ENCODE measurements at places on chromosomes 4 and X.

DNA sequence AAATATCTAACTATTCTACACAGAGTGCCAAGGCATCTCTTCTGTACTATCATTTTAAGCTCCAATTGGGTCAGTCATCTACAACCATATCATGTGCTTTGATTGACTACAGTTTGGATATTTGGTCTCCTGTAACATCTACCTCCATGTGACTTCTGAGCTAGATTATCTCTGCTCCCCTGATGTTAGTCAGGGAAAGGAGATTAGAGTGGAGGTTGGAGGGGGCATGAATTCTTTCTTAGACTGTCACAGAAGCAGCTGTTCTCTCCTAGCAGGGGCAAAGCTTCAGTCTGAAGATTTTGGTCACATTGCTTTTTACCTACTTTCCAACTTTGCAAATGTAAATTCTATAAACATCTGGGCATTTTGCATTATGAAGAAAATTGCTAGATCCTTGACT lies 62.6 kb upstream of the C4orf54 start:
- no peak for DNase-seq

DNA sequence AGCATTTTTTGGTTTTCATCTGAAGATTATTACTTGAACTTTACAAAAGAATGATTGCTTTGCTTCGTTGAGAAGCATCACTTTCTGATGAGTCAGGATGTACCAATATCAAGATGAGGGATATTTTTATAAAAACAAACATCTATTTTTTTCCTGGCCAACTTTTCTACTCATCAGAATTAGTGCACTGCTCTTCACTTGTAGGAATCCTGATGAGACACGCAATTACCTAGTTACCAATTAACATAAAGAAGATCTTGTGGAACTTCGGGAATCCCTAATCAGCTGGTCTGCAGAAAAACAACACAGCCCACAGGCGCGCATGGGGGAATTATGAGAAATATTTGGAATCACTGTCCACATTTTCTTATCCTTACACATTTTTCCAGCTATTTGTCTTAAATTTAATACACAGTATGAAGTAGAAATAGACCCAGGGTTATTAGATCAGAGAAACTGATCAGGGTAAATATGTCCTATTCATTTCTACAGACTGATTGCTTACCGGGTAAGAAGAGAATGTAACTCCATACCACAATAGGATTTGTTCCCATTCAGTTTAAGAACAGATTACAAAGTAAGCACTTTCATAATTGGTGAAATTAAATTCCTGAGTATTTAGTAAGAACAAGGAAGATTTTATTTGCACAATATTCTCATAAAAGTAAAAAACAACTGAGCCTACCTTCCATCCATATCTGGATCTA lies 50.9 kb downstream of the MFAP3L start:
- DNase-seq = no peak

DNA sequence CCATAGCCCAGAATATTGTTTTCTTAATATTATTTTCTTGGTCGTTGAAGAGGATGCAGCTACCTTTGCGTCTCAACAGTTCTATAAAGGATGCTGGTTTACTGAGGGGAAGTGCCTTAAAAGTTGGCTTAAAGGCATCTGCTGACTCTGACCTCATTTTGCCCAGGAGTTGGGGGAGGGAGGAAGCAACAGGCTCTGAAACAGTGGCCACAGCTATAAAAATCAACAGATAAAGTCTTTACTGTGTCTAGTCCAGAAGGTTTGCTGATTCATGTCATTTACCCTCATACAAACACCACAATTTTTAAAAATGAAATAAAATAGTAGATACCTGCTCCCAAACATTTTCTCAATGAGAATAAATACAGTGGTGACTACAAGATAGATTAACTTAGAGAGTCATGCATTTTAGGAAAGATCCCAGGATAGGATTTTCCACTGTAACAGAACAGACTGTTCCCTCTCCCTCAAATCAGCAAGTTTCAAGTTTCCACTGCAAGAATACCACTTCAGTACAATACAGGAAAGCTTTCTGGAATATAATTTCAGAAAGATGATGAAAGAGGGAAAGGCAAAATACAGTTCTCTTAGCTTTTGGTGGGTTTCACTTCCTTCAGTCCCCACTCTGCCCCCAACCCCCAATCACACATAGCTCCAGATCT lies 1.9 kb downstream of the PHKA1 start:
- no peak for DNase-seq

DNA sequence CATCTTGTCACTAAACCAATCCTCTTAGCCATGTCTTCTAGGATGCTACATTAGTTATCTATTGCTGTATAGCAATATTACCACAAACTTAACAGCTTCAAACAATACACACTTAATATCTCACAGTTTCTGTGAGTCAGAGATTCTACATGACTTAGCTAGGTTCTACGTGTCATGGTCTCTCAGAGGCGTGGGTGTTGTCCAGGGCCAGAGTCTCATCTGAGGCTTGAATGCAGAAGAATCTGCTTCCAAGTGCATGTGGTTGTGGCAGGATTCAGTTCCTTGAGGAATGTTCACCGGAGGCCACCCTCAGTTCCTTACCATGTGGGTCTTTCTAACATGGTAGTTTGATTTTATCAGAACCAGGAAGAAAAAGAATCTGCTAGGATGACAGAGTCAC lies 26.4 kb downstream of the PPP1R2C start:
- DNase-seq = no peak

DNA sequence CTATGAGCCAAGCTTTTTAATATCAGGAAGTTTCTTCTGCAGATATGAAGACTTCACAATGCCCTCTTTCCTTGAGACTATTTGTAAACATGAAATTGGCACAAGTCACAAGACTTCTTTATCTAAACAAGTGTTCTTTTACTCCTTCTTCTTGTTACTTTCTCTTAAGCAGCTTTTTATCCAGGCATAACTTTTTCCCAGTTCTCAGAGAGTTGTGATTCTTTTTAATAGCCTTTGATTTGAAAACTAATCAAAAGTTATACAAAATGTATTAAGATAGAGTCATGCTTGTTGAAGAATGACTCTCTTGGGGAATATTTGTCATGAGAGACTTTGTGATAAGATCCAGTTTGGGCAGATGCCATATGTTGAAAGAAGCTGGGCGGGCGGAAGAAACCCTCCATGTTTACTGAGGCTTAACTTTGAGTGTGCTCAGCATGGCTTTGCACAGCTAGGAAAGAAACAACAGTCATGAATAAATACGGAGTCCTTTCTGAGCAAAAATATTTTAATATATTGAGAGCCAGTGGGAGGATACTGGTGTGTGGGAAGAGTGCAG lies 39.3 kb downstream of the SYTL5 start:
- no peak for DNase-seq

DNA sequence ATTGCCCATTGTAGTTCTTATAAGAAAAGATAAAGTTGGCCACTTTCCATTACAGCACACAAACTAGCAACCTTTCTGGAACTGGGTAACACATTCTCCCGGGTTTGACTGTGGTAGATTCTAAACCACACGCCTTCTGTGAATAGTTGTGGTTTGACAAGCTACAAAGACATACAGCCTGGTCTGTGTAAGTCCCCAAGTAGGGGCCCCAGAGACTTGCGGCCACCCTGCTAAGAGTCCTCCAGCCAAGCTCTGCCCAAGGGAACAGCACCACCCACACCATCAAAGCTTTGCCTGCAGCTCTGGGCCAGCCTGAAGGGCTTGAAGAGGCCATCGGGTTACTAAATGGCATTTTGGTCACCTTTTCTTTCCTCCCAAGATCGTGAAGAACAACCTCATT lies 203.4 kb downstream of the MAML3 start:
- DNase-seq = no peak

GRCh38 chr4:174157106-174157607 lies 126.3 kb downstream of the FBXO8 start:
- DNase-seq = no peak

GRCh38 chrX:71420686-71421085 lies 54.5 kb downstream of the TAF1 start:
- no peak for DNase-seq

- no peak for DNase-seq
Observed at GRCh38 chr4:41143311-41144039, 70.9 kb downstream of the APBB2 start.

DNA sequence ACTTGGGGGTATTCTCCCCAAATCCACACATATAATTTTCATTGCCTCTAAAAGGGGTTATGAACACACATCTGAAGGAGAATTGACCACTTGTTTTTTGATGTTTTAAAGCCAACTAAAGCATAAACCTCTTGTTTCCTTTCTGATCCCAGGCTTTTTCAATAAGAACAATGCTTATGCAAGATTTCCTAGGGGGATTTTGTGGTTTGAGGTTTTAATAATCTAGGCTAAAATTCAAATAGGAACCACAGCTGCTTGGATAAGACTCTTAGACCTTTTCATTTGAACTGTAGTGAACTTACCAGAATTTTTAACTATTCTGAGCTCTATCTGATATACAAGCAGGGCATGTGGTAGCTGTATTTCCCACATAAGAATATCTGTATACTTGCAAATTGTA lies 651.1 kb downstream of the ANKRD50 start:
- no peak for DNase-seq

- DNase-seq = no peak
Observed at GRCh38 chrX:1094566-1095333, 117.7 kb downstream of the CRLF2 start.

DNA sequence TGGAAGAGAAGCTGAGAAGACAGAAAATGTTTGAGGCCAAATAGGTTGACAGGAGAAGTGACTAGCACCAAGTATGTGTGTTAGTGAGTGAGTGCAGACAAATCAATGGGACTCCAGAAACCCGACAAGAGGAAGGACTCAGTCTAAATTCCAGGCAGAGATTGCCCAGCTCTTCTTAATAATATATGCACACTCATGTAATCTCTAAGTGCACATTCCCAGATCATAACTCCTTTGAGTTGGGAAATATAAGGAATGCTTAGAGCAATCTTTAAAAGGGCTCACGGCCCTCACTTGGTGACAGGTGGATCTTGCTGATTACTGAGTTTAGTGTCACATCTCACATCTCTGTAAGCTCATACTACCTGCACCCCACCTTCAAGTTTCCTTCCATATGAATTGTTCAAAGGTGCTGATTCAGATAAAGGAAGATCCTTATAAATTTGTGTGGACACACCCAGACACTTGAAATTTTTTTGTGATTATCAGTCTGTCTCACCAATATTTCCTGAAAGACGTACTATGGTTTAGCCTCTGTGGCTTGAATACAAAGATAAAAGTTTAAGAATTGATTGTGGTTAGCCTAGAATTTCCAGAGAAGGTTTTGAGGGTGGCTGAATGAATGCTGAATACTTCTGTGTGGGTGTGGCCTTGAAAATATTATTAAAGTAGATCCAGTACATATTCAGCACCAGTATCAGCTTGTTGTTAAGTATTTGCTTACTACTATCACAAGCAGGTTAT lies 205.1 kb upstream of the UGT8 start:
- DNase-seq = no peak

DNA sequence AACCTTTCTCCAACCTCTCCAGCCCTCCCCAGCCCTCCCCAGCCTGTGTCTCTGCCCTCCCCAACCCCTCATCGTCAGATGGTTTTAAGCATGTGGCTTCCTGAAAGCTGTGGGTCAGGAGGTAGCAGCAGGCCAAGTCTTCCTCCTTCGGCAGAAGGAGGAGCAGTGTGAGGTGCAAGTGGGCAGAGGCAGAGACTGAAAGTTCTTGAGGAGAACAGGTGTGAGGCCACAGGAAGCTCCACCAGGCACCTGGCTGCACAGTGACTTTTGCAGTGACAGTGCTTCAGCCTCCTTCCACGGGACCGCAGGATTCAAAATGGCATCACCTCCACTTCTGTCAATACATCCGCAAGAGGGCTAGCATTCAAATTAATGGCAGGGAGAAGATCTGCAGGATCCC lies 203.9 kb upstream of the LEF1 start:
- DNase-seq = no peak

DNA sequence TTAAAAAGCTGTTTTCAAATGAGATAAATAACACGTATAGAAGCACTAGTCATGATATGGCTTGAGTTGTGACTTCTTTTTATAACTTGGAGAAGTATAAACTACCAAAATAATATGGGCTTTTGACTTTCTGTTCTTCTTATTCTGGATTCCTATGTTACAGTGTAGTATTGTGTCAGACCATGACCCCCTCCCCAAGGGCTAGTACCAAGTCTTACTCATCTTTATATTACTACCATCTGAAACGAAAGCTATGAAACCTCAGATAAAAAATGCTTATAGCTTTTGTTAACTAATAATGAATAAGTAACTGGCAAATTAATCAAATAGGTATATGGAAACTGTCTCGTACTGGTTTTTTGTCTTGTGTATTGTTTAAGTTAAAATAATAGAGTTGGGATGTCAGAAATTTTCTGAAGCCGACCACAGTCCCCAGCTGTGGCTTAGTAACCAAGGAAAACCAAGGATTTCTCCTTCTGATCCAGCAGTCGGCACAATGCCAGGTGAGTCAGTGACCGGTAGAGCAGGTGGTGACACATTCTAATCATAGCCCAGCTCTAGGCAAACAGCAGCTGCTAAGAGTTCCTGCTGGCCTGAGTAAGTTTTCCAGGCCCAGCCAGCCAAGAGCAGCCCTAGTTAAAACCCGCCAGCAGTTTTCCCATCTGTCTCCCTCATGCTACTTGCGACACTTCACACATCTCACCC lies 163.3 kb upstream of the PRDX4 start:
- no peak for DNase-seq

GRCh38 chr4:608236-608635 lies 17.1 kb upstream of the PDE6B start:
- DNase-seq = no peak

- DNase-seq = peak; percentile 3
Observed at GRCh38 chrX:139932073-139932900, 566 bp downstream of the ATP11C start.

DNA sequence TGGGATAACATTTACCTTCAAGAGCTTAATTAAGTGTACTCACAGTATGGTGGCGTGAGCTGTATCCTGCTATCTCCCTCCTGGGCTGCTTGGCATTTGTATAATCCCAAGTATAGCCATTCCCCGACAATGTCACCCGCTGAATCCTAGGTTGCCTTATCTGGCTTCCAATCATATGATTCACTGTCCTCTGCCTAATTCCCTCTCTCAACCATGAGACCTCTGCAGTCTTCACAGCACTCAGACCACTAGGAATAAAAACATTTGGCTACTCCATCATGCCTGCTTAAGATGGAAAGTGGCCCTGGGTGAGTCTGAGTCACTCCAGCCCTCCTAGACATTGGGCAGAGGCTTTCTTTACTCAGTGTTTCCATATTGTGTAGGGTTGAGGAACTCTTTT lies 28.9 kb upstream of the WDFY3 start:
- DNase-seq = no peak

- DNase-seq = no peak
Observed at GRCh38 chr4:173398779-173399415, at the start of gene SCRG1. Gene SCRG1 (minus strand): TSS chr4:173399116. CDS start chr4:173391414, 7,702 bp downstream.
